ENCODE measurements at places on chromosomes 2 and 18. TPM values are rescaled to one million over a fixed set of nuclear protein-coding genes. Genes with fewer than 3 reads are reported as not detected.

DNA sequence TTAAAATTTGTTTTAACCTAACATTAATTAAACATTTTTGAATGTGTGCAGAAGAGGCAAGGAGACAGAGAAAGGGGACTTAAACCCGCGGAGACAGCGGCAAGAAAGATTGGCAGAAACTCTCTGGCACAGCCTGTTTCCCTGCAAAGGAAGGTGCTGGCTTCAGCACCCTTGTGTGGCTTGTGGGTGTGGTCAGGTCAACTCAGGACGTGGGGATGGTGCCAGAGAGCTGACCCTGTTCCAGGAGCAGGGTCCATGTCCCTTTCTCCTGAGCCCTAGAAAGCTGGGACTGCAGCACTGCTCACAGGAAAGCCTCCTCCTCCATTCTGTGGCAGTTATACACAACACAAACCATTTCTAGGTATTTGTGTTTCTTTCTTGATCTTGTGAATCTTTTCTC, 176.2 kb upstream of the ST6GAL2 start:
- DNase-seq = no peak

The TACR1 gene
- 0.63 TPM for total RNA-seq

The CD28 gene
- total RNA-seq = 1.0 TPM

DNA sequence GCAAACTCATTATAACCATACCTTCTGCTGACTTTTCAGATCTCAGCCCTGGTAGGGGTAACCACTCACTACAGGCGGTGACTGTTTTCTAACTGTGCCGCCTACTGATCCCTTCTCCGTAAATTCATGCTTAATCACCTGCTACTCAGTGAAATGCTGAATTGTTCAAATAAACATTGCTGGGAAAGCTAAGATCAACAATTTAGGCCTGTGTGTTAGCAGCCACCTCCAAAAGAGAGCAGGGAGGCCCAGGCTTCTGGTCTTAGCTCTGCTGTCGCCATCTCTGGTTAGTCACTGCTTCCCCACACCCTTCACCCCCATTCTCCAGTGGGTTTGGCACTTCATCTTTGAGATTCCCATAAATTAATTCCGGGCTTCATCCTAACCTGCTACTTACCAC, 21.8 kb upstream of the NT5C1B start:
- DNase-seq = no peak

DNA sequence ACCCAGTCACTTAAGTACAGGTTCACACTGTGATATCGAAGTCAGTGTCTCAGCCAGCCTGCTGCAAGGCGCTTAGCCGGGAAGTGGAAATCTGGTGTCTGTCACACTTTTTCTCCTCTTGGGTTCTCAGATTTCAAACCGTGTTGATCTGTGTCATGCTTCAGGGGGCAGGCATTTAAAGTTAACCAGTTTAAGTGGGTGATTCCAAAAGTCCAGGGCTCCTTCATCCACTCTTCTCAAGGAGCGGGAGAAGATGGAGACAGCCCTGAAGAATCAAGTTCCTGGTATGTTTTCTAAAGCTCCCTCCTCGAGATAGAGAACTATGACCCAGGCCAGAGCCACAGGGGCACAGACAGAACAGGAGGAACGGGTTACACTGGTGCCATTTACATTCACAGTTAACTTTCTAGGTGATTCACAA, 331.7 kb downstream of the GBX2 start:
- DNase-seq = peak; percentile 45
